ENCODE measurements at places on chromosomes 2 and 18.
A peak's percentile ranks its signal among the peaks of the same experiment; 100 is the strongest.

GRCh38 chr2:48343571-48344440 lies 186.1 kb upstream of the STON1 start:
- no peak for DNase-seq

DNA sequence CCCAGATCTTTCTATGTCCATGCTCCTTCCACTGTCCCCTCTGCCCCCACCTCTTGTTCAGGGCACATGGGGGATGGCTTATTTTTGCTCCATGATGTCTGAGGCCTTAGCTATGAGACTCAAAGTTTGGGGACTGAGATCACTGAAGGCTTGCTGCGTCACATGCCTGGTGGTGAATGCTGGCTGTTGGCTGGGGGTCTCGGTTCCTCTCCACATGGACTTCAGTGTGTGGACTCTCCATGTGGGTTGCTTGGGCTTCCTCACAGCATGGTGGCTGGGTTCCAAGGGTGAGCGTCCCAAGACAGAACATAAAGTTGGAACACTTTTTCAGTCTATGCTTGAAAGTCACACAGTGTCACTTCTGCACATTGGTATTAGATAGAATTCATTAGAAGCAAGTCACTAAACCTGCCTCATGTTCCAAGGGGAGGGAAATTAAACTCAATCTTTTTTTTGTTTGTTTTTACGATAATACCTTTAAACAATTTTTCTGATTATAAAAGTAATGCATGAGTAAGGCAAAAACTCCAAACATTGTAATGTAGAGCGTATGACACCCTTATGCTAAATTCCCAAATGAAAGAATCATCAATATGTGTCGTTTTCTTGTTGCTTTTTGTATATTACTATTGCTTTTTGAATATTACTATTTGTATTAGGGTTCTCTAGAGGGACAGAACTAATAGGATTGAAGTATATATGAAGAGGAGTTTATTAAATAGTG lies 111.7 kb downstream of the MYCN start:
- no peak for DNase-seq

- DNase-seq, result no peak
Observed at GRCh38 chr2:234422981-234423431, 73.9 kb downstream of the ARL4C start.

GRCh38 chr2:105538840-105539239 lies 140.0 kb upstream of the FHL2 start:
- no peak for DNase-seq

DNA sequence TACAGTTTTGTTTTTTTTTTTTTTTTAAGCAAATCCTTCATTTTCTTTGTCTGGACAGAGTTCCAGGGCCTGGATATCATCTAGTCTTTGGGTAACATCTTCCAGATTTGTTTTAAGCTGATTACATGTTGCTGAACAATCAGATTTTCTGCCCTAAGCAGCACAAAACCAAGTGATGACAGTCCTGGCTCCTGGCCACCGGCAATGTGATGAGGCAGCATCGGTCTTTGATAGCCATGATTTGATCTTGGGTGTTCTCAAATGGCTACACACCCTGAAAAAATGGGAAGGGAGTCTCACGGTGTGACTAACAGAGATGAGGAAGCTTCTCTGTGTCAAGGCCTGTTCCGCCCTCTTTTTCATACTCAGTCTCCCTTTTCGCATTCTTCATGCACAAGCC lies 708.6 kb upstream of the ZEB2 start:
- DNase-seq, result no peak

- no peak for DNase-seq
Observed at GRCh38 chr2:105338020-105338385, 663 bp downstream of the C2orf49 start.

- DNase-seq, result peak; percentile 14
Observed at GRCh38 chr18:12659904-12660605, 2.1 kb upstream of the SPIRE1 start.

DNA sequence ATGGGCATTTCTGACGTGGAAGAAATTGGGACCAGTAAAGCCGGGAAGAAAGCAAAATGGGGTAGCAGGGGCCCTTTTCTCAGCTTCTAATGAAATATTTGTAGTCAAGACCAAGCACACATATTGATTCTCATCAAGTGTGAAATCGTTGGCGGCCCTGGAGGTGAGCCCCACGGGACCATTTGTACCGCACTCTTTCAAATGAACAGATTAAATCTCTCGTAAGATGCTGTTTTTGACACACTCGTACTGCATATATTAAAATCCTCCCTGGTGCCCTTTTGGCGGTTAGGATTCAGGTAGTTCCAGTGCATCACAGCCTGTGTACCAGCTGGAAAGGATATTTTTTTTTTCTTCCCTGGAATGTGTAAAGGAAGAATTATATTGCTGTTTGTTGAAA lies 9.9 kb upstream of the MYL1 start:
- no peak for DNase-seq

GRCh38 chr2:151189125-151189524 lies 72.5 kb downstream of the RBM43 start:
- no peak for DNase-seq

DNA sequence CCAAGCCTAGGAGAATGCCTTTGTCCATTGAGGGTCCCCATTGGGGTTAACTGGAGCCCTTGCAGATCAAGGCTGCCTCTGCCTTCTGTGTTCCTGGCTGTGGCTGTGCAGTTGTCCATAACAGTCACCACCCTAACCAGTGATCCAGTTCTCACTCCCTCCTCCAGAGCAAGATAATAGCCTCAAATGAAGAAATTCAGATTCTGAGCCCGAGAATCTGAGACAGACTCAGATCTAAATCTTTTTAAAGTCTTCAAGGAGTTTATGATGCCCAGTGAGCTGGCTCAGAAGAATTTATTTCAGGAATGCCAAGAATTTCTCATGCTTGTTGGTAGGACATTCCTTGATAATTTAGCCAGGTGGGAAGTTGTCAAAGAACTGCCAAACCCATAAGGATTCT lies 44.3 kb upstream of the RAB6C start:
- no peak for DNase-seq

DNA sequence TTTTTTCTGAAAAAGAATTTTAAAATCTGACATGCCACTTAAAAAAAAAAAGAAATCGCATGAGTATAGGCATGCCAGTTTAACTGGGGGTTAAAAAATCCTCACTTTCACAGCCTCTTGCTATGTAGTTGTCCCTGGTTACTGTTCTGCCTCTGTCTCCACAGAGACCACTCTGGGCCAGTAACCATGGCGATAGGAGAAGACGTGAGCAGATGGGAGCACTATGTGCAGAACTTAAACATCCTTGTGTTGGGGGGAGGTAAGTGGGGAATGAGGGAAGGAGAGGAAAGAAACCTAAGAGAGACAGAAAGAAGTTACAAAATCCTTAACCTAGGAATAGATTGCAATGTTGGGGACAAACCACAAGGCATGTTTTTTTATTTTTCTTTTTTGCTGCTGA lies 75.9 kb upstream of the CYRIA start:
- peak; percentile 23 for DNase-seq

DNA sequence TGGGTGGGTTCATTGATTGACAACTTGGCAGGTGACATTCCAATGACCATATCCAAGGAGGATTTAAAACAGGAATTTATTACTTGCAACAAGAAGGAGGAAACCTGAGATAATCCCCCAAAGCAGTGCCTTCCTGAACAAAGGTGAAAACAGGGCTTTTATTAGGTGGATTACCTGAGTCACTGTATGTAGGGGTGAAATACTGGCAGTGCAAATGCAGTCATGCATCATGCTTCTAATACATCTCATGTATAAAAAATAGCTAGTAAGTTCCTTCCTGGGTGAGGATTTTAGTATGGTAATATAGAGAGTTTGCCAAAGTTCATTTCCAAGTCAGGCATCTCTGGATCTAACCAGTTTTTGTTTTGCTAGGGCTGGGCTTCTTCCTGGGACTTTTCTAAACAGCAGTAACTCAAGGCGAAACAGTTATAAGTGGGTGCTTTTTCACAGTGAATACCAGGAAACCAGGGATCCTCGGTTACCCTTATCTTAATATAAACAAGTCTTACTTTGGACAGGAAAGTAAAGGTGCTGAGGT lies 583.4 kb upstream of the LRRTM1 start:
- no peak for DNase-seq

GRCh38 chr2:236665101-236665500 lies 95.5 kb downstream of the ACKR3 start:
- no peak for DNase-seq

GRCh38 chr18:32552421-32553030 lies 81.8 kb upstream of the GAREM1 start:
- no peak for DNase-seq

DNA sequence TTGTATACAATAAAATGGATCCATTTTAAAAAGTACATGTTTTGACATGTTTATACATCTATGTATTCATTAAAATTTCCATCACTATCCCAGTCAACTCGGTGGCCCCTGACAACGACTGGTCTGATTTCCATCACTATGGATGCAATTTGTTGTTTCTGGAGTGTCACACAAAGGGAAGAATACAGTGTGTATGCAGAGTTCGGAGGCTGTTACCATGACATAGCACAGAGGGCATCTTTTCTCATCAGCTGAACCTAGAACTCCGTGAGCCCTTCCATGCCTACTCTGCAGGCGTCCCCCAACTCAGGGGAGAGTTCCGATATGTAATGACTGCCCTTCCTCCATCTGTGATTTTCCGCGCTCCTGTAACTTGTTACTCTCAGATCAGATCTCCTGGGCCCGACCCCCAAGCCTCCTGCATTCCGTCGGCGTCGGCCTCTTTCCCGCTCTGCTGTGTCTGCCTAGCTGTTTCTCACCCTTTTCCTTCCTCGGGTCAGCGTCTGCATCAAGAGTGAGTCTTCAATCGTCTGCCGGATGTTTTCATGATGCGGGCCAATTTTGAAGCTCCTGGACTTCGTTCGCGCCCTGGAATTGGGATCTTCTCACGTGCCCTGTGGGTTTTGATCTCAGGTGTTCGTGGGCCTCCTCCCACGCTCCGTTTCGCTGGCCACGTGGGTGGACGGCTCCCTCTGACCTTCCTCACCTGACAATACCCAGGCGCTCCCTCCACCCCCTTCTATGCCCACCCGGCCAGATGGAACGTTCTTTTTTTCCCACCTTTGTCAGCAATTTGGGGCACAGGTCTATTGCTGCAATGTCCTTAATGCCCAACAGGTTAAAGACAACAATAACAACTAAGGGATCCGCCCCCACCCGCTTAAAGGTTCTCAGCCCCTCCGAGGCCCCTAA lies 161.0 kb downstream of the TWIST2 start:
- no peak for DNase-seq

- no peak for DNase-seq
Observed at GRCh38 chr2:2253172-2254016, 77.7 kb downstream of the MYT1L start.

GRCh38 chr2:46079985-46080560 lies 217.1 kb upstream of the EPAS1 start:
- no peak for DNase-seq

- DNase-seq, result no peak
Observed at GRCh38 chr18:56479841-56480240, 158.6 kb downstream of the TXNL1 start.
